ENCODE measurements at places on chromosomes 12 and 14. TPM values are rescaled to one million over a fixed set of nuclear protein-coding genes. Genes with fewer than 3 reads are reported as not detected.

Gene IRAK3
- total RNA-seq, result 44.6 TPM

- no peak overlapping the region for H3K4me3 ChIP-seq
- H3K36me3 ChIP-seq, result no peaks in the 10 kb centered on the region
- peaks cover 25% of the 10 kb centered on the region for H3K27me3 ChIP-seq
- H3K27ac ChIP-seq, result no peak overlapping the region
Observed at GRCh38 chr12:131349397-131350127, 361.3 kb upstream of the SFSWAP start.

DNA sequence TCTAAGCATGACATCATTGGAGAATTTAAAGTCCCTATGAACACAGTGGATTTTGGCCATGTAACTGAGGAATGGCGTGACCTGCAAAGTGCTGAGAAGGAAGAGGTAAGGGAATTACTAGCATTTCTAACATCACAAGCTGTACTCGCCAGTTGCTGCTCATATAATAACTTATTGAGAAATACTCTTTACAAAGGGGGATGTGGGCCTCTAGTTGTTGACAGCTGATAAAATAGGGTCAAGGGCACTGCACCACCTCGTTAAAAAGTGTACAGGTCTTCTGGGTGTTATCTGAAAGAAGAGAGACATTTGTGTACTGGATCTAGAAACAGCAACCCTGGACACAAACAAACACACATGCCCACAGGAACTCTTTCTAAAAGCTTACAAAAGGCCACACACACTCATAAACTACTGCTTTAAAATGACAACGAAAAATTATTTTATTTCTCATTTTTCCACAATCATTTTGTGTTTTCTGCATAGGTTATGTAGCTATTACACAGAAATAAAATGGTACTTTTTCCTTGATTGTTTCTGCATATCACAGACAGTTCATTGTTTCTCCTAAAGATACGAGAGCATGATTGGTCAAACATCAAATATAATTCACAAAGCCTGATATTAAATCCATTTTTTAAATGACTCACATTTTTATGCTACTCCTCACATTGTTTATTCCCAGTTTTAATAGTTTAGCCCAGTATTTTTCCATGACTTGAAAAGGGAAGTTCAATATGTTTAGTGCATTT is 391.1 kb downstream of the PAWR start:
- no peak overlapping the region for H3K27ac ChIP-seq
- no peak for DNase-seq
- H3K4me1 ChIP-seq, result no peaks in the 10 kb centered on the region
- no peaks in the 10 kb centered on the region for H3K27me3 ChIP-seq
- no peak overlapping the region for H3K4me3 ChIP-seq
- H3K36me3 ChIP-seq, result no peaks in the 10 kb centered on the region

Gene RAD51AP1
- 0.84 TPM for total RNA-seq

- H3K4me3 ChIP-seq, result no peak overlapping the region
- no peaks in the 10 kb centered on the region for H3K27me3 ChIP-seq
- no peak for DNase-seq
- H3K4me1 ChIP-seq, result peaks cover 32% of the 10 kb centered on the region
- H3K27ac ChIP-seq, result peak overlapping the region; percentile 69
- H3K36me3 ChIP-seq, result no peaks in the 10 kb centered on the region
Observed at GRCh38 chr12:104219908-104220404, 4.4 kb downstream of the TXNRD1 start.

Gene STYK1
- total RNA-seq, result 0.93 TPM

DNA sequence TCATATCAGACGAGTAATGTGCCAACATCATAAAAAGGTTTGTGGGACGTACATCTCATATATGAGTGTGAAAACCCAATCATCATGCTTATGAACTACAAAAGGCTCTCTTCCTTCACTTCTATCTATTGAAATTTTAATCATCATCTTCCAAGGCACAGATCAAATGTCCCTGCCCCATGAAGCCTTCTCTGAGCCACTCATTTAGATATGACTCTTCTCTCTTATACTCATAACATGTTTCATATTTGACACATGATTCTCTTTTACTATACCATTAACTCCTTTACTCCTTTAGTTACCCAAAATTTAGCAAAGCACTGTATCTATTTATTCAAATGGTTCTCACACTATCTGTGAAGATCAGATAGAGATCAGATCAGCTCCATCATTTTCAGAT is 22.2 kb downstream of the RALGAPA1 start:
- no peaks in the 10 kb centered on the region for H3K4me1 ChIP-seq
- H3K4me3 ChIP-seq, result no peak overlapping the region
- no peak overlapping the region for H3K27ac ChIP-seq
- H3K36me3 ChIP-seq, result no peaks in the 10 kb centered on the region
- DNase-seq, result no peak

GRCh38 chr12:94267537-94267872 is 119.1 kb downstream of the PLXNC1 start:
- DNase-seq, result no peak
- H3K4me3 ChIP-seq, result no peak overlapping the region
- peaks cover 41% of the 10 kb centered on the region for H3K4me1 ChIP-seq
- H3K27me3 ChIP-seq, result no peaks in the 10 kb centered on the region

DNA sequence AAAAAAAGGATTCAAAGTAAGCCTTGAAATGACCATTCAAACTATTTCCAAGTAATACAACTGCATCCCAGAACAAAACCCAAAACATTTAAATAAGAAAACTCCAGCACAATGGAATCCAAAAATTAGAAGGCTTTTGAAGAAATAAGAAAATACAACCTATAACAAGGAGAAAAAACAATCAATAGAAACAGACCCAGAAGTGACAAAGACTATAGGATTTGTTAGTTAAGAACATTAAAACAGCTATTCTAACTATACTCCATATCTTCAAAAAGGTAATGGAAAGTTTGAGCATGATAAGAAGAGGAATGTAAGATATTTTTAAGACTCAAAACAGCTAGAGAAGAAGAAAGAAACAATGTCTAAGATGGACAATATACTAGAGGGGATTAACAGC is 39.3 kb upstream of the SRP54 start:
- H3K27ac ChIP-seq, result no peak overlapping the region
- H3K36me3 ChIP-seq, result no peaks in the 10 kb centered on the region
- no peaks in the 10 kb centered on the region for H3K27me3 ChIP-seq
- no peaks in the 10 kb centered on the region for H3K4me1 ChIP-seq
- DNase-seq, result no peak
- no peak overlapping the region for H3K4me3 ChIP-seq

DNA sequence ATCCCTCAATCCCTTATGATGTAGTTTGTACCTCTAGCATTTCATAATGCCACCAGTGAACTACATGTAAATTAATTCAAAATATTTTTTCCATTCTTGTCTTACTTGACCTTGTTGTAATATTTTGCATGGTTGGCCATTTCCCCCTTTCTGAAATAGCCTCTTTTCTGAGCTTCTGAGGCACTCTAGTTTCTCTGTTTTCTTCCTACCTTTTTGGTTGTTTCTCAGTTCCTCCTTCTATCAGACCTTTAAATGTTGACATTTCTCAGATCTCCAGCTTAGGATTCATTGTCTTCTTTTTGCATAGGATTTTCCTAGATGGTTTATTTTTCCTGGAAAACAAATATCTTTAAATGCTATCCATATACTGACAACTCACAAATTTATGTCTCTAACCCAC is 9.8 kb upstream of the RMST start:
- H3K27ac ChIP-seq, result no peak overlapping the region
- H3K4me1 ChIP-seq, result no peaks in the 10 kb centered on the region
- no peaks in the 10 kb centered on the region for H3K36me3 ChIP-seq
- no peak overlapping the region for H3K4me3 ChIP-seq
- no peak for DNase-seq

GRCh38 chr12:10128687-10129086 is 1.3 kb downstream of the CLEC7A start:
- no peaks in the 10 kb centered on the region for H3K27me3 ChIP-seq
- no peaks in the 10 kb centered on the region for H3K36me3 ChIP-seq
- peak overlapping the region; percentile 51 for H3K27ac ChIP-seq
- peak overlapping the region; percentile 39 for H3K4me3 ChIP-seq

- H3K4me3 ChIP-seq, result no peak overlapping the region
- H3K36me3 ChIP-seq, result no peaks in the 10 kb centered on the region
- H3K4me1 ChIP-seq, result no peaks in the 10 kb centered on the region
- H3K27me3 ChIP-seq, result no peaks in the 10 kb centered on the region
- DNase-seq, result no peak
Observed at GRCh38 chr12:127038761-127039160, 1228.2 kb upstream of the TMEM132C start.

GRCh38 chr12:72057330-72057914 is 118.8 kb downstream of the TPH2 start:
- no peak overlapping the region for H3K4me3 ChIP-seq
- H3K36me3 ChIP-seq, result no peaks in the 10 kb centered on the region

Measured in upper lobe of right lung (tissue), 1 donor.